Left lung (tissue), 14 donors: ENCODE measurements at places on chromosomes 16 and 17.

DNA sequence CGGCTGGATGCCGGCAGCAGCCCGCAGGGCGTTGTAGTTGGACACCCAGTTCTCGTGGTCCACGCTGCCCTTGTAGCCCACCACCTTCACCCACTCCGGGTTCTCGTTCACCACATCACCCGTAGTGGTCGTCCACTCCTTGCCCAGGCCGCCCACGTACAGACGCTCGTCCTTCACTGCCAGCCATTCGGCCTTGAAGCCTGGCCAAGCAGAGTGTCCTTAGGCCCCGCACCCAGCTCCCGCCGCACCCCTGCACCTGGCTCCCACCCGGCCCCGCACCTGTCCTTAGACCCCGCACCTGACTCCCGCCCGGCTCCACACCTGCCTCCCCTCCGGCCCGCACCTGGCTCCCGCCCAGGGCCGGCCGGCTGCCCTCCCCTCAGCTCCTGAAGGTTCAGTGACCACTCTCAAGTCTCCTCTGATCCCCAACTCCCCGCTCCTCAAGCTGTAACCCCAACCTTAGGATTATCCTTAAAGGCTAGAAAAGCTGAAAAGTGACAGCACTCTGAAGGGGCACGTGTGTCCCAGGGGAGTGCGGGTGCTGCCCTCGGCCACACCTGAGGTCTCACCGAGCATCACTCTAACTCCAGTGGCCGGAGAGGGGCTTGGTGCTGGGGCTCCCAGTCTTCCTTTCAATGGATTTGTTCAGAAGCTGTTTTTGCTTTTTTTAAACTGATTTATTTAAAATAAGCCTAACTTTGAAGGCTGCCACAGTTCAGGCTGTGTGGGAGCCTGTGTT, 14.4 kb downstream of the CANT1 start:
- DNase-seq, result no peak

- no peak for DNase-seq
Observed at GRCh38 chr16:82716361-82716855, 89.6 kb downstream of the CDH13 start.

- DNase-seq, result no peak
Observed at GRCh38 chr16:16038950-16039349, 89.5 kb downstream of the ABCC1 start.

DNA sequence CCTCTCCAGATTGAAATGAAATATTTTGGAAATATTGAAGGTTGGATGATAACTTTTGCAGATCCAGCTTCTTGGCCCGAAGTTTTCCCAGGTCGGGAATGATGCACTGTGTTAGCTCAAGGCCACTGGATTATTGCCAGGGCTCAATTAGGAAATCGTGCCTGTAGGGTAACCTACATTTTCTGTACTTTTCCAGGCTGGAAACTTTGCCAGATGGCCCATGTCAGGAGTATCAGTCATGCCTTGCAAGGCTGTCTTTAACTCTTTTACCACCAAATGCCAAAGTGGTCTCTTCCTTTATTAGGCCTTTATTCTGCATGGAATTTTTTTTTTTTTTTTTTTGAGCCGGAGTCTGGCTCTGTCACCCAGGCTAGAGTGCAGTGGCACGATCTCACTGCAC, 8.9 kb upstream of the SEC14L1 start:
- DNase-seq, result no peak

DNA sequence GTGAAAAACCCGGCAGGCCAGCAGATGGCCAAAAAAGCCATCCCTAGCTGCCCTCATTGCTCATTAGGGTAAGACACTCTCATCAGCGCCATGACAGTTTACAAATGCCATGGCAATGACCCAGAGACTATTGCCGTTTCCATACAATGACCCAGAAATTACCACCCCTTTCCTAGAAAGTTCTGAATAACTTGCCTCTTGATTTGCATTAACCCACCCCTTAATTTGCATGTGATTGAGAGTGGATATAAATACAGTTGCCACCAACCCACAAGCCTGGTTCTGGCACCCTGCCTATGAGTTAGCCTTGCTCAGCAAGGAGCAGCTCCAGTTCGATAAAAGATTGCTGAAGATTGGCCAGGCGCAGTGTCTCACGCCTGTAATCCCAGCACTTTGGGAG, 16.1 kb upstream of the C16orf54 start:
- DNase-seq, result no peak

GRCh38 chr17:8284126-8284525, 4.3 kb upstream of the RANGRF start:
- DNase-seq, result no peak

- no peak for DNase-seq
Observed at GRCh38 chr17:73972901-73973300, 230.6 kb upstream of the RPL38 start.

DNA sequence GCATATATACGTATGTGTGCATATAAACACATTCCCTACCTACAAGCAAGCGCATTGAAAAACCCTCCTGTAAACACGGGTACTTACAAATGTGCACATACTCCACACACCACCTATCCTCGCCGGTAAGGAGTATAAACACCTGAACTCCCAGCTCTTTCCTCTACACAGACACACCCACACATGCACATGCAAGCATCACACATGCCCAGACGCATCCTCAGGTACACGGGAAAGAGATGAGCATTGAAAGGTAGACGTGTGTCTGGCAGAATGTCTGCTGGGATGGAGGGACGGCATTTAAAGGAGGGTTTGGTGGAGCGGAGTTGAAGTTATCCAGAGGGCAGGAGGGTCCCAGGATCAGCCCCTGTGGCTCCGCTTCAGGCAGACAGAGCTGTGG, 4.7 kb upstream of the SMTNL2 start:
- no peak for DNase-seq

- no peak for DNase-seq
Observed at GRCh38 chr16:30731411-30731810, 16.8 kb upstream of the PHKG2 start.

- no peak for DNase-seq
Observed at GRCh38 chr17:73539166-73539565, 105.1 kb downstream of the SDK2 start.

- DNase-seq, result no peak
Observed at GRCh38 chr16:6642271-6642670, 690.4 kb upstream of the RBFOX1 start.

- DNase-seq, result no peak
Observed at GRCh38 chr17:49703557-49704277, 4.0 kb downstream of the SLC35B1 start.

DNA sequence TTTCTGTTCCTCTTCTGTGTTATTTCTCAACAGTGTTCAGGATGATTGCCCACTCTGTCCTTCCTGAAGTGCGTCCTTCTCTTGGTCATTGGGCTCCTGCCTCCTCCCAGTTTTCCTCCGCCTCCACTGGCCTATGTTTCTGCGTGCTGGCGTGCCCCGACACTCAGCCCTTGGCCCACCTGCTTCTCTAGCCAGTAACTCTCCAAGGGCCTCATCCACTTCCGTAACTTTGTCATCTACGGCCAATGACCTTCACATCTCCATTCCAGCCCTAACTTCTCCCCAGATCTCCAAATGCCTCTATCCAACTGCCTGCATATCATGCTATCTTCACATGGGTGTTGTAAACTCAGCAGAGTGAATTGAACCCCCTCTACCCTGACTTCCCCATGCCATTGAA, 39.6 kb upstream of the RPL38 start:
- DNase-seq, result no peak

DNA sequence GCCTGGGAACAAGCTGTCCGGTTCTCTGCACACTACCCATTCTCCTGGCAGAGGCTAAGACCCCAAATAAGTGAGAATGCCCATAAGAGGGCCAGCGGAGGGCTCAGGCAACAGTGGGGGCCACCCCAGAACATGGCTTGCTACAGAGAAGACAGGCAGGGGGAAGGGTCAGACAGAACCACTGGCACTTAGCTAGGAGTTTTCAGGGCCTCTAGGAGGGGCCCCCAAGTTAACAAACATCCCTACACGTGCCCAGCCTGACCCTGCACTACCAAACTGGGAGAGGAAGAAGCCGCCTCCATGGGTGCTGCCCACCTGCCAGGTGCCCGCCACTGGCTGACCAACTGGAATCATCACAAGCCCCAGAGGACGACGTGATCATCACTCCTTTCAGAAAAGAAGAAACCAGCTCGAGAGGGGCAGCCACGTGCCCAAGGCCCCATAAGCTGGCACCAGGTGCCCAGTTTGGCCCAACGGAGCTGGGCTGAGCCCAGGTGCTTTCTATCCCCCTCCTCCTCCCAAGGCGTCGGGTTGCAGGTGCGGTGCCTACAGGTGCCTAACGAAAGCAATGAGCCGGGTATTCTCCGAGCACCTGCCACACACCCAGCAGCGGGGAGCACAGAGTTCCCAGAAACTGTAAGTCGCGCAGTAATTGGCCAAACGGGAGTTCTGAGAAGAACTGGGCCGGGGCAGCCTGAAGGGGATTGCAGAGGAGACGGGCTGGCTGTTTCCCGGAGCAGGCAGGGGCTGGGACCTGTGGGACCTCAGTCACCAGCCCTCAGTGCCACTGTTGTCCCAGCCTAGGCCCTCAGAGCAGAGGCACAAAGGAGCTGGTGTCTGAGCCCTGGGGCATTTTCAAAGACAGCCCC, 13.2 kb downstream of the RPH3AL start:
- DNase-seq, result no peak

DNA sequence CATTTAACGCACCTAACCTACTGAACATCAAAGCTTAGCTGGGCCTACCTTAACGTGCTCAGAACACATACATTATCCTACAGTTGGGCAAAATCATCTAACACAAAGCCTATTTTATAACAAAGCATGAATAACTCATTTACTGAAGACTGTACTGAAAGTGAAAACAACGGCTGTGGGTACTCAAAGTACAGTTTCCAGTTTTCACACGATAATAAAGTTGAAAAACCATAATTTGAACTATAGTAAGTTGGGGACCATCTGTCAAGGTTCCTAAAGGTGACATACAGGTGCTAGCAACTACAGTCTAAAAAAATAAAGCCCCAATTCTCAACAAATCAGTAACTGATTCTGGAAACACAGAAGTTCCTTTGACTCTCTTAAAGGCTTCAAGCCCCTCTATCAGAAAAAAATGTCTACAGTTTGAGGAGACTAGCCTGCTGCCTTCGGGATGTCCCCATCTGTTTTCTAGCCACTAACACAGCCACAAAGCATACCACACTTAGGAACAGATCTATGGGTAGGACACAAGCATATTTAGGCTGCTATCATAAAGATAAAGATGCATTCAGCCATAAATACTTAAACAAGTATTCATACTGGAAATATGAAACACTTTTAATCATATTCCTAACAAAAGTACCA, 71.3 kb downstream of the KANSL1 start:
- DNase-seq, result no peak

GRCh38 chr16:85480727-85481101, 132.4 kb upstream of the GSE1 start:
- no peak for DNase-seq

- no peak for DNase-seq
Observed at GRCh38 chr17:65712383-65713267, 151.2 kb upstream of the AXIN2 start.

DNA sequence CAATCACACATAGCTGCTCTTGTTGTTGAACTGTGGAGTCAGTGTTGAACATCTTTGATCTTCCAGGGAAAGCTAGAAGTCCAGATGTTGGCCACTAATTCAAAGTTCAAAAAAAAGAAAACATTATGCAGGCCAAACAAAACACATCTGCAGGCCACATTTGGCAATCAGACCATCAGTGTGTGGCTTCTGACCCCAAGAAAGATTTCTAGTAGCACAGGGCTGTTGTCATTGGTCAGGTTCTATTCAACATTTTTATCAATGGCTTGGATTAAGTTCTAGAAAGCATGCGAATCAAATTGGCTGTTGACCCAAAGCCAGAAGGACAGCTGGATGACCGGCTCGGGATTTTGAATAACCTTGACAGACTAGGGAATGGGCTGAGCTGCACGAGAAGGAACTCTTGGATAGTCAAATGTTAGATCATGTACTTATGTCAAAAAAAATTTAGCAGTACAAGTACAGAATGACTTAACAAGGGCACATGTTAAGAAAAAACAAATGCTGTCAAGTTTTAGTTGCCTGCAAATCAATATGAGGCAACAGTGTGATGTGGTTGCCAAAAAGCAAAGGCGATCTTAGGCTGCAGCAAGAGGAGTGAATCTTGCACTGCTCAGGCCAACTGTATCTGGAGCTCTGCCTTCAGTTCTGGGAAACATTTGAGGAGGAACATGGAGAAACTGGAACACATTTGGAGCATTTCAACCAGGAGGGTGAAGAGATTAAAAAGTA, 187.6 kb downstream of the RGS9 start:
- DNase-seq, result no peak

- DNase-seq, result no peak
Observed at GRCh38 chr17:32485261-32486110, 1.3 kb upstream of the CDK5R1 start.

GRCh38 chr16:72172105-72173034, at the start of gene PMFBP1:
TSS of gene PMFBP1 (minus strand) at chr16:72172155. CDS start at chr16:72171208, 947 bp downstream.
- DNase-seq, result no peak

DNA sequence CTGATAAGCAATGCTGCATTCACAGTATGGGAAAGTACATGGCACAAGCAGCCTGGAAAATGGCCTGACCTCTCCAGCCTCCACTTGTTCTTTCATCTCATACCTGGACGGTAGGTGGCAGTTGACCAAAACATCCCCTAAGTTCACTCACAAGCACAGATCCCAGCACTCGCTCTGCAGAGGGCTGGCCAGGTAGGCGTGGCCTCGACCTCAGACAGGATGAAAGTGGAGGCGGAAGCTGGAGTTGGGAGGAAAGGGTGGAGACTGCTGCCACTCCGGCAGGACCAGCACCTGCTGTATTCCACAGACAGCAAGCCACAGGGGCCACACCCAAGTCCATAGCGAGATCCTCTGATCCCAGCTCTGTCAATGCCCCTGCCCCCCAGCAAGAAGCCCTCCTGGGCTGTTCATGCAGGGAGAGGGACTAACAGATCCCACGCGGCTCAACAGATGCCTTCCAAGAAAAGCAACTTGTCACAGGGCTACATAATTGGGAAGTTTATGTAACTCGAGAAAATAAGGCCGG, 31.3 kb downstream of the ZCCHC14 start:
- DNase-seq, result peak; percentile 86

GRCh38 chr16:75262104-75262799, 10.8 kb upstream of the BCAR1 start:
- DNase-seq, result no peak

DNA sequence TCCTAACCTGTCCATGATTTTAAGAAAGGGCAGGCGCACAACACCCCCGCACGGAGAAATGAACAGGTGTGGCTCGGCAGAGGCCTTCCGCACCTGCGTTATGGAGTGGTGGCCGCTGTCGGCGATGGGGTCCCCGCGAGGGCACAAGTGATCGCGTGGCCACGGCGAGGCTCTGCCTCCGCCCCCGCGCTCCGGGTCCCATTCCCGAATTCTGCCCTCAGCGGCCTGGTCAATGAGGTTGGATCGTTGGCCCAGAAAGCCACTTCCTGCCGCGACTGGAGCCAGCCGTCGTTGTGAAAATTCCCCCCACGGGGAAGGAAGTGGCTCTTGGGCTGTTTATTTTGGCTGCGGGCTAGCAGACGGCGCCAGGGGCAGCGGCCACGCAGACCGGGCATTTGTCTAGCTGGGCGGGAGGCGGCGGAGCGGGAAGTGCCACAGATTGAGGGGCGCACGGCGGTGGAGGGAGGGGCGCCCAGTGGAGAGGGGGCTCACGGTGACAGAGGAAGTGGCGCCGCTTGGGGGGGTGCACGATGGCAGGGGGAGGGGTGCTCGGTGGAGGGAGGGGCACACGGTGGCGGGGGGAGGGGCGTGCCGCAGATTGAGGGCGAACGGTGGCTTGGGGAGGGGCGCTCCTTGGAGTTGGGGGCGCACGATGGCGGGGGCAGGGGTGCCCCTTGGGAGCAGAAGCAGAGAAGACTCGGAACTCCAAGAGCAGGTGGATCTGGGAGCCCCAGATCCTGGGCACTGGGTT, 25.0 kb downstream of the MRC2 start:
- DNase-seq, result peak; percentile 61

- no peak for DNase-seq
Observed at GRCh38 chr17:82756166-82756565, 4.3 kb downstream of the TBCD start.
